CD4-positive, alpha-beta T cell treated with Interleukin-21 for 1 hour (primary cell): ENCODE measurements at places on chromosomes 12 and 14.
A peak's percentile ranks its signal among the peaks of the same experiment; 100 is the strongest.

- peak; percentile 58 for DNase-seq
Measured at GRCh38 chr12:96441816-96442215, 41.6 kb upstream of the CDK17 start.

GRCh38 chr14:99360774-99361595, 89.0 kb upstream of the BCL11B start:
- DNase-seq, result no peak

GRCh38 chr14:97106166-97106565, 309.0 kb downstream of the VRK1 start:
- DNase-seq, result no peak

DNA sequence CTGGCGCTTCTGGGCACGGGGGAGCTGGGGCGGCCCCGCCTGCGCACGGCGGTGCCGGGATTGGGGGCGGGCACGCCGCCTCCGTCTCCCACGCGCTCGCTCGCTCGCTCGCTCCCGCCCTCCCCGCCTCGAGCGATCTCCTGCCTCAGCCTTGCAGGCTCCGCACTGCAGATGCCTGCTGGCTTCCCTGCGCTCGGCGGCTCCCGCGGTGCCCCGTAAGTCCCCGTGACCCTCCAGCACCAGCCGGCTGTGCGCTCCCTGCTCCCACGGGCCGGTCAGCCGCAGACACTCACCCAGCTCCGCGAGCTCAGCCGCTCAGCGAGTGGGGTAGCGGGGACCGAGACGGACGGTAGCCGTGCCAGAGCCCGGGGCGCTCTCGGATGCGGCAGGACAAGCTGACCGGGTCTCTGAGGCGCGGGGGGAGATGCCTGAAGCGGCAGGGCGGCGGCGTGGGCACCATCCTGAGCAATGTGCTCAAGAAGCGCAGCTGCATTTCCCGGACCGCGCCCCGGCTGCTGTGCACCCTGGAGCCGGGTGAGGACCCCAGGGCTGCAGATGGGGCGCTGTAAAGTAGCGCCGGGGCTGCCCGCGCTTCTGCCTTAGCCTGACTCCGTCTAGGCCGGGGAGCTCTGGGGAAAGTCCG, at the start of gene TBC1D30:
Gene TBC1D30 (plus strand): TSS at position 148 of the 643 bp plus-strand sequence. CDS start 233 bp downstream, at position 381.
- no peak for DNase-seq

GRCh38 chr14:24881116-24881893, 168.6 kb downstream of the STXBP6 start:
- no peak for DNase-seq

DNA sequence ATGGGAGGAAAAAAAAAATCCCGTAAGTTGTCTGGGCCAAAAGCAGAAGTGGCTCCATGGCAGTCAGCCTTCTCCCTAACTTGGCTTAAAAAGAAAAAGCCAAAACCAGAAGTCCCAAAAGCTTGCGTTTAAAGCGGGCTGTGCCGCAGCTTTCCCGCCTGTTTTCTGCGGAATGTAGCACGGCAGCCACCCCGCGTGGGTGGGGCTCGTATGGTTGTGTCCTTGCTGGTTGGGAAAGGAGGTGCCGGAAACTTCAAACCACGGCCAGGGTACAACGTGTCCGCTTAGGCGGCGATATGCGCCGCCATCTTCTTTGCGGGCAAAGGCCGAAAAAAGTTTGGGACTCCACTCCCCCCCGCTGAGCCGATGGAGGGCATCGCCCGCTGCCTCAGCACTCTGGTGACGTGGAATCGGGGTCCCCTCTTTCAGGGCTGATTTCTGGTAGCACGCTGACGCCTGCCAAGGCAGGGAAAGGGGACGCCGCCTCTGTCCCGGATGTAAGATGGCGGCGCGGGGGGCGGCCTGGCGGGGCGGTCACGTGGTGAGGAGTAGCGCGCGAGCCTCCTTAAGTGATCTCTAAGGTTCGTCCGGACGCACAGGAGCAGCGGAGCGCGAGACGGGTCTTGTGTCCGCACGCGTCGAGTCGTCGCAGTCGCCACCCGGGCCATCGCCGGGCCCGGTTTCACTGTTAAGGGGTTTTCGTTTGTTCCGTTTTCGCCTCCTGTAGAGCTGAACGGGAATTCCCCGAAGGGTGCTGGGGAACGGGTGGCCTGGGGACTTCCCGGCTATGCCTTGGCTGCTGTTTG, 135.8 kb downstream of the MON2 start:
- DNase-seq, result peak; percentile 90

- no peak for DNase-seq
Measured at GRCh38 chr12:27549801-27550652, 26.0 kb downstream of the PPFIBP1 start.

GRCh38 chr12:124630791-124631313, 63.4 kb upstream of the NCOR2 start:
- DNase-seq, result no peak

DNA sequence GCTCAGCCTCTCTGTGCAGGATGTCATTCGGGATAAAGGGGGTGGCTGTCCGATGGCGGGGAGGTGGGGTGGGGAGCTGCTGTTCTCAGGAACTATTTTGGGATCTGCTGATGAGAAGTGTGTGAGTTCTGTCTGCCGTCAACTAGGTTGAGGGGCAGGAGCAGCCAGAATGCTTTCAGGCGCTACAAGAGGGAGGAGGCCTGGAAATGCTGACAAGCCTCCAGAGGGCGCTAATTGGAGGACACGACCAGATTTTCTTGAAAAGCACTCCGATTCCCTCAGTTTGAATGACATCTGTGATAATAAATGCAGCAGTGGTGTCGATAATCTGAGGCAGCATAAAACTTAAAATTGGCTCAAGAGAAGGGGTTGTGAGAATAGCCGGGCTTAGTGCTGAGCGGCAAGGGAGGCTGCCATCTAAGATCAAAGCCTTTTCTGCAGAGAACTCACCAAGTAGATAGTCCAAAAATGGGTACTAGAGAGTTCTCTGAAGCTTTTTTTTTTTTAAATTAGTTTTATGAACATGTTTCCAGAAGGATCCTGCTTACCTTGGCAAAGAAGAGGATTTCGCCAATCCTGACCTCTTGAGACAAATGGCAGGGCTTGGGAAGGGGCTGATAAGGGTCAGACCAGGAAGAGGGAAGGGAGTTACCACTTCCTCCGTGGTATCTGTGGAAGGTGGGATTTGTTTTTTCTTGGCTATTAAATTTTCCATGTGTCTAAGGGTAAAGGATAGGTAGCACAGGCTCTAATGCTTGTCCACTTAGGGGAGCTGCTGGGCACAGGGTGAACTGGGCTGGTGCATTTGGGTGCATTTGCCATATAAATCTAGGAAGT, 94.4 kb downstream of the CRACR2A start:
- peak; percentile 17 for DNase-seq

- DNase-seq, result no peak
Measured at GRCh38 chr14:75667099-75667765, 6.2 kb downstream of the TTLL5 start.

DNA sequence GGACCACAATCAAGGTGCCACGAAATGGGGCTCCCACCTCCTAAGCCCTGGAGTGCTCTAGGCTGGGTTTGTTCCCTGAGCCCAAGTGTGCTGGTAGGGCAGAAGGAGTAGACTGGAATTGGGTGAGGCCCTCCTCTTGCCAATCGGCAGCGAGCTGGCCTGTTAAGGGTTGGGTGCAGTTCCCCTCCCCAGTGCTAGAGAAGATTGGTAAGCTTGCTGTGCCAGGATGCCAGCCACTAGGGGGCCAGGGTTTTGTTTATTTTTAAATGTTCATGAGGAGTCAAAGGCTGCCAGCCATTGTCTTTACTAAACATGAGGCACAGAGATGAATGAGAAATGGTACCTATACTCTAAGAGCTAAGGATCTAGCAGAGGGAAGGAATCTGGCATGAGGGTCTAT, 79.7 kb downstream of the SPTB start:
- no peak for DNase-seq

GRCh38 chr12:4858386-4858785, 51.3 kb upstream of the KCNA1 start:
- DNase-seq, result no peak

DNA sequence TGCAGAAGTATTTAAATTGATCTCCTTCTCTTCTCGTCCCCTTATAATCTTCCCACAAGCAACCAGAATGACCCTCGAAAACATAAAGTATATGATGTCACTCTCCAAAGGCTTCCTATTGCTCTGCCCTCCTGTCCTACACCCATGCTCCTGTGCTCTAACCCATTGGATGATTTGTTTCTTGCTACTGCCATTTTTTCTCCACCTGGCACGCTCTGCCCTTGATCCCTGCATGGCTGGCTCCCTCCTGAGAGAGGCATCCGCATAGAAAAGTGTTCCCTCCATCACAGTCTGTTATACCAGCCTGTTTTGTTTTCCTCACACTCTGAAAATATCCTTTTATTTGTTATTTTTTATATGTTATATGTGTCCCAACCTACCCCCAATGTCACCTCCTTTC, 19.8 kb downstream of the MYRFL start:
- DNase-seq, result no peak

GRCh38 chr12:599756-600155, 63.5 kb downstream of the NINJ2 start:
- DNase-seq, result no peak

DNA sequence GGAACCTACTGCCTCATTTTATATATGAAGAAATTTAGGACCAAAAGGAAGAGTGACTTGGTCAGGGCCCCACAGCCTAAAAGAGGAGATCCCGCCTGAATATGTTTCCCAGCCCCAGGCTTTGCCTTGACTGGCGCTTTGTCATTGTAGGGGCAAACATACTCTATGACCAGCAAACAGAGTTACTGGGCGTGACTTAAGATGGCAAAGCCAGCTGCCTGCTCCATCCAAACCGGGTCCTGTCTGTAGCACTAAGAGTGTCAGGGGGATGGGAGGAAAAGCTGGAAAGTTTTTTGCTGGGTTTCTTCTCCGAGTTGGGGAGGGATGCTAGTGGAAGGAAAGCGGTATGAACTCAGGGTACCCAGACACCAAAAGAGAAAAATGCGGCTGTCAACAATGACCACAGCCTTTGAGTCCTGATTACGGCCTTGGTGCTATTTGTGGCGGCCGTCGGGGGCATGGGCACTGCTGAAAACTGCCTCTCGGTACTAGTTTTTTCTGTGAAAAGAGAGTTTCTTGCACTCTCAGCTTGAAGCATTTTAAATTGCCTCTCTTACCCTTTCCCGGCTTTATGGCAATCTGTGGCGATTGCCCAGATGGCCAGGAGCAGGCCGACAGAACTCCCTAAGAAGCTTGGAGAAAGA, 82.7 kb downstream of the PRIMA1 start:
- DNase-seq, result no peak

DNA sequence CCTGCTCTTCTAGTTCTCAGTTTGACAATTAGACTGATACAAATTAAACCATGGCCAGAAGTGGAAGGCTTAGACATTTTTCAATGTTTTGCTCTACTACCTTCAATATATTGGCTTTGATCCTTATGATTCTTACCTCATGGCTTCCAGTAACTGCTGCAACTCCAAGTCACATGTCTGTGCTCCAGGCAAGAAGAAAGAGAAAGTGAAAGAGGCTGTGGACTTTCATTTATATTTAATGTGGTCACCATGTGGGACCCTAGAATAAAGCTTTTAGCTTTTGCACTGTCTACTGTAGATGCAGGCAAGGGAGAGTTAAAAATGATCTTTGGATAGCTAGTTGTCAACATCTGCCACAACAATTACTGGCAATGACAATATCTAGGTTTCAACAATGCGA, 214.3 kb upstream of the PDE3A start:
- no peak for DNase-seq

DNA sequence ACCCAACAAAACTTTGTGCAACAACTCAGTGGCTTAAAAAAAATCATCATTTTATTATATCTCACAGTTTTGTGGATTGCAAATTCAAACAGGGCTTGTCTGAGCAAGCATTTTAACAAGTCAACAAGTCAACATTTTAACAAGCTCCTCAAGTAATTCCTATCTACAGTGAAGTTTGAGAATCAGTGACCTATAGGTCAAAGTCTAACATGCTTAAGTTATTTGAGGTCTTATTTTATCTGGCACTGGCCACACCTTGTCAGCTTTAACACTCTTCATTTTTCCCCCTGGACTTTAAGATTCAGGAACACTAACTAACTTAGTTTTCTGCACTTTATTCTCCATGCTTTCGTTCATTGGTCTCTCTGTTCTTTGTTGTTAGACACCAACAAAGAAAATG, 71.2 kb upstream of the PELI2 start:
- no peak for DNase-seq

DNA sequence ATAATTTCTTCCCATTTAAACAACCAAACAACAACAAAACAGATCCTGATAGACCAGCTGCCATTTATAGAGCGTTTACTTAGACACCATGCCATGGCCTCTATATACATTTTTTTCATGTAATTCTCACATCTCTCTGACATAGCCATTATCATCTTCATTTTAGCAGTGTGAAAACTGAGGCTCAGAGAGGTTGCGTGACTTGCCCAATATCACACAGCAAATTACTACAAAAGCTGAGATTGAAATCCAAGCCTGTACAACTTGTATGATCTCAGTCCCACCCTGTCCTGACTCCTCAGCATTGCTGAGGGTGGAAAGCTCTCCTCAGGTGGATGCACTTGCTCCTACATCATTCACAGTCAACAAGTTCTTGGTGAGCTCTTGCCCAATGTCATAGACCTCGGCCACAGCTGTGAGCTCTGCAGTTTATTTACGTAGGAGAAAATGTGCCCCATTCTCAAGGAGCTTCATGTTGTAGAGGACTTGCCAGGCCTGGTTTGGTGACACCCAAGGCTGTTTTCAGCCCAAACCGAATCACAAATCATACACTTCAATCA, 55.5 kb downstream of the CRACR2A start:
- no peak for DNase-seq

DNA sequence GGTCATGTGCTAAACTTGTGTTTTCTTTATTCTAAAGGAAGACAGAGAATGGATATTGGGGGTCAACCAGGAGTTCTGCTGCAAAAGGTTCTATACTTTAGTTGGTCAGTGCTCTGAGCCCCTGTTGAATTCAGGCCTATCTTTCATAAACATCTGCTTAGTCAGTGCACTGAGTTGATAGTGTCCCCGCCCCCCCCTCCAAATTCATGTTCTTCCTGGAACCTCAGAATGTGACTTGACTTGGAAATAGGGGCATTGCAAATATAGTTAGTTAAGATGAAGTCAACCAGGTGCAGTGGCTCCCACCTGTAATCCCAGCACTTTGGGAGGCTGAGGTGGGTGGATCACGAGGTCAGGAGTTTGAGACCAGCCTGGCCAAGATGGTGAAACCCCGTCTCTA, 23.3 kb downstream of the CHST11 start:
- no peak for DNase-seq

- DNase-seq, result no peak
Measured at GRCh38 chr14:98433436-98433835, 838.6 kb downstream of the BCL11B start.

DNA sequence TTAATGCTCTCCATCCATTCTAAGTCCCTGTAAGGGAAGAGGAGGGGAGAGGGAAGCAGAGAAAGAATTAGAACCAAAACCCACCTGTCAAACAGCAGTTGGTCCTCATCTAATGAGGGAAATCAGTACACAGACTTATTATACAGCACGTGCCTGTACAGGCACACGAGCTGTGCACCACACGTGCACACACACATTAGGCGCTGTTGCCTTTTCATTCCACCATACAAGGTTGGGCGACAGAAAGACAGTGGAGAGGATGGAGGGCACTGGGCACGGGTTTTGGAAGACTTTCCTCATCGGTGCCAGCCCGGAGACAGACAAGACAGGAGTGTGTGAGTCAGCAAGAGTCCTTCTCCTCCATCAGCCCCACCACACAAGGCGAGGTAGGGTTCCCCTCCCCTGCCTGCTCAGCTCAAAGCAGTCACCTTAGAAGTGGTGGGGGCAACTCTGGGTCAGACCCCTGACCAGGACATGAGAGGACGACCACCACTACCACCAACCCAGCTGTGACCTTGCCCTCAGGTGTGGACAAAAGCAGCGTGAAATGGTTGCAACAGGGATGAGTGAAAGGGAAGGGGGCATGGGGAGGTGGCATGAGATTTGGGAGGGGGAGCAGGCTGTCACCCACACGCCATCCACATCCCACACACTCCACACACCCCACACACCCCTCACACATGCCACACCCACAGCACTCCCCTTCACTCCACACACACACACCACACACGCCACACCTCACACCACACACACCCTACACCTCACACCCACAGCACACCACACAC, 80.7 kb downstream of the ACTN1 start:
- DNase-seq, result no peak
